ENCODE measurements at places on chromosomes 4 and X.

DNA sequence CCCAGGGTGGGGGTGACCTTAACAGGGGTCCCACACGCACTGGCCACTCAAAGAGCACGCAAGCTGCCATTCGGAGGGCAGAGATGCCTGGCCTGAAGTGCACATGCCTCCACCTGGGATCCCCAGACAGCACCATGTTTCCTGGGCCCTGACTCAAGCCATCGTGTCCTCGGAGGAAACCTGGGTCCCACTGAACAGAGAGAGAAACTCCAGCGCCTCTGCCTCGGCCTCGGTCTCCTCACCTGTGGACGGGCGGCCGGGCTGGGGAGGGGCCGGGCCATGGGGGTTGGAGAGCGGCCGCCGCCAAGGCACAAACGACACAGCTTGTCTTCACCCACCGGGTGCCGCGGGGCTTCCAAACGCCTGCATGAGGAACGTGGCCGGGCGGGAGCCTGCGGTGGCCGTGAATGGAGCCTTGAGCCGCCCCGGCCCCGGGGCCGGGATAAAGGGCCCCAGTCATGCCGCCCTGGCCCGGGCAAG, 30.0 kb upstream of the FGFR3 start:
- no peak for ATAC-seq

DNA sequence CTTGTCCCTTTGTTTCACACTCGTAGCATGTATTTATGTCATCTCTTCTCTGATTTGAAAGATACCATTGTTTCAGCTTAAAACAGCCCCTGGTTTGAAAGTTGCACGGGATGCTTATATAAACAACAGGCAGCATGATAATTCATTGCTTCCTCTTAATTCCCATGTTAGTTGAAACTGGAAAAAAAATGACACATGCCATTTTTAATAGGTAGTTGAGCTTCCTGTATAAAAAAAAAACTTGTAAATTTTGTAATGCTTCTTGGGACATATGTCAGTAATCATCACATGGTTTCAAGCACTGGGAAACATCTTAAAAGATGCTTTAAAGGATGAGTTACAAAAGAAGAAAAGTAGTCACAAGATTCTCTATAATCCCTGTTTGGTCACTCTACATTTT, 243.0 kb downstream of the PALLD start:
- ATAC-seq = no peak

- ATAC-seq = no peak
Observed at GRCh38 chrX:136162827-136163570, 15.7 kb downstream of the FHL1 start.

DNA sequence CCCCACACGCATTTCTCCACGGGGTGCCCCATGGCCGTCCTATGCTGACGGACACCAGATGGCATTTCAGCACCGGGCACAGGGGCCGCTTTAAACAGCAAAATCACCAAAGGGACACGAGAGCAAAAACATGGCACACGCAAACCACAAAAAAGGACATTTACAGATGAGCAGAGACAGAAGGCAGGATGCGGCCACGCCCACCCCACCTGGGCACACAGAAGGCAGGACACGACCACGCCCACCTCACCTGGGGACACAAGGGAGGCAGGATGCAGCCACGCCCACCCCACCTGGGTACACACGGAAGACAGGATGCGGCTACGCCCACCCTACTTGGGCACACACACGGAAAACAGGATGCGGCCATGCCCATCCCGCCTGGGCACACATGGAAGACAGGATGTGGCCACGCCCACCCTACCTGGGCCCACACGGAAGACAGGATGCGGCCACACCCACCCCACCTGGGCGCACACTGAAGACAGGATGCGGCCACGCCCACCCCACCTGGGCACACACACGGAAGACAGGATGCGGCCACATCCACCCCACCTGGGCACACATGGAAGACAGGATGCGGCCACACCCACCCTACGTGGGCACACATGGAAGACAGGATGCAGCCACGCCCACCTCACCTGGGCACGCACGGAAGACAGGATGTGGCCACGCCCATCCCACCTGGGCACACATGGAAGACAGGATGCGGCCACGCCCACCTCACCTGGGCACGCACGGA, 69.1 kb downstream of the FAM53A start:
- no peak for ATAC-seq

DNA sequence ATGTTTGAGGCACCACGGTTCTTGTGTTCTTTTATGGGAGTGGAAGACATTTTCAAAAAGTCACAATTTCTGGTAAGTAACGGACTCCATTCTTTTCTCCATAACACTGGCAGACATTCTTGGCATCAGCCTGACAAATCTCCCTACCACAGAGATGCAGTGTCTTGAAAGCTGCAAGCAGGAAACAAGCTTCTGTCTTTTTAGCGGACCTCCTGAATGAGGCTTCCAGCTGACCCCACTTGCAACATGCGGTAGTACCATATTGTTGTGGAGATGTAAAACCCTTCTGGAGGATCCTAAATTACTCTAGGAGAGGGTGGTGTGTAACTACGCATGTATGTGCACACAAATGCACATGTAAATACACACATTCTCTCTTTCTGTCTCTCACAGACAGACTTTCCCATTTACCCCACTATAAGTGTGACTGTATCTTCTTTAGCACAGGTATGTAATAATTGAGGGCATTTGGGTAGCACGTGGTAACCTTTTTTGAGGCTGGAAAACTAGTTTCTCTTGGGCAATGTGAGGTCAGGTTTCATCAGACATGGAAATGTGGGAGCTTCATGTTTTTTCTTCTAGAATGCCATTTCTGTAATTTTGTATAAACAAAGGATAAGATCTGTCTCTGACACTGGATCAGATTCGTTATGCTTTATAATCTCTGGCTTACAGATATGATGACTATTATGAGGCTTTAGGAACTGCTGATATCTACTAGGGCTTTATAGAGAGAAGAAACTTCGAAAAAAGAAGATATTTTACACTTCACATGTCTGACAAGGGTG, 130.1 kb downstream of the MGST2 start:
- ATAC-seq = no peak

DNA sequence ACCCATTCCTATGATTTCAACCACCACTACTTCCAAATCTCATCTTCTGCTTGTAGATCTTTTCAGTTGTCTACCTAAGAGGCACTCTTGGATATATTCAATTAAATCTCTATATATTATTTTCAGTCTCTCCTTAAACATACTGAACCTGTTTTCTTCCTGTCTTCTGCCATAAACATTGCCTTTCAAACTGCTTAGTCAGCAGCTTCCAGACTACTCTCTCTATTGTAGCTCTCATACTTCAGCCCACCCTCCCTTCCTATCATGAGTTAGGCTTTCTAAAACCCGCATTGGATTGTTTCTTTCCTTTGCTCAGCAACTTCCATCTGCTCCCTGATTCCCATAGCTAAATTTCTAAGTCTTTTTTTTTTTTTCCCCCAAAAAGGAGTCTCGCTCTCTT, 4.5 kb downstream of the AP1AR start:
- no peak for ATAC-seq

- ATAC-seq = no peak
Observed at GRCh38 chr4:157219711-157220370, 687 bp upstream of the GRIA2 start.

DNA sequence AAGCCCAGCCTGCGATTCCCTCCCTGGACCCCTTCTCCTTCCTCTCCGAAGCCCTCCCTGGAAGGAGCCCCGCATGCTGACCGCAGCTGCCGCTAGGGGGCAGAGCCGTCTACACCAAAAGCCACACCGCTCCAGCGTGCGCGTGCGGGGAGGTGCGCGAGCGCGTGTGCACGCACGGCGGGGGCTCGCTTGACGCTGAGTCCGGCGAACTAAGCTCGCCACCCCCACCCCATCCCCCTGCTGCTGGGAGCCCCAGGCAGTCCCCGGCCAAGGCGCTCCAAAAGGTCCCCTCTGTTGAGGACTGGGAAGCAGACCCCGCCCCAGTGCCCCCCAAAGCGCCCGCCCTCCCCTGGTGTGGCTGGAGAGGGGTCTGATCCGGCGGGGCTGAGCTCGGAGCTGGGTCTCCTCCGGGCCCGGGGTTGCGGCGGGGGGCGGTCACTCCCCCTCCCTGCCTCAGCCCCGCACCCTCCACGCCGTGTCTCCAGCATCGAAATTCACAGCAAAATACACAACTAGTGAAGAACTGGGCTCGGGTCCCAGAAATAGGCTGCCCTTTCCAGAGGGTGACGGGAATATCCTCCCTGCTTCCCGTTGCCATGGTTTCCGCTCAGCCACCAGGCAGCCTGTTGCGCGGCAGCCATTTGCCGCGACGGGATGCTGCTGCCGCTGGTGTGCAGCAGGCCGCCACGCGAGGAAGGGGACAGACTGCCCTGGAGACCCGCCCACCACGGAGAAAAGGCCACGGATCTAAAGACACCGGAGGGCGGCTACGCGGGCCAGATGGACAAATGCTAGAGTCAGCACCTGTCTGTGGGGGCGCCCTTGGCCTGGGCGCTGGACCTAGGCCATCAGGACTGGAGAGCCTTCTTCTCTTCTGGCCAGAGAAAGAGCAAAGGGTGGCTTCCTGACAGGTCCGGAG, 11.2 kb upstream of the CCNQ start:
- ATAC-seq = peak; percentile 82

- no peak for ATAC-seq
Observed at GRCh38 chr4:137532869-137533236, 559 bp upstream of the PCDH18 start.

DNA sequence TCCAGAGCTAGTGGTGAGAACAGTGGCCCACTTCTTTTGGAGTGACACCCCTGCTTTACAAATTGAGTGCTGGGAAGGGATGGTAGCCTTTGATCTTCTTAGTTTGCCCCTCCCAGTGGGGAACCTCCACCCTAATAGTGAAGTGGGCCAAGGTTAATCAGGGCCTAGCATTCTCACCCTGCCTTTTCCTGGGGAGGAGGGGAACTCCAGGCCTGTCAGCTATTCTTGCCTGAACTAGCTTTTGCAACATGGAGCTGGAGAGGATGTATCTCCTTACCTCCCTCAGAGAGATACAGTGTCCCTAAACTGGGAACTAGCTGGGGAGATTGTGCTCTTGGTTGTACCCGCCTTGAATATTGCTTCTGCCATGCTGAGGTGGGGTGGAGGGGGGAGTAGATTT, 20.6 kb downstream of the PHKA1 start:
- ATAC-seq = no peak

DNA sequence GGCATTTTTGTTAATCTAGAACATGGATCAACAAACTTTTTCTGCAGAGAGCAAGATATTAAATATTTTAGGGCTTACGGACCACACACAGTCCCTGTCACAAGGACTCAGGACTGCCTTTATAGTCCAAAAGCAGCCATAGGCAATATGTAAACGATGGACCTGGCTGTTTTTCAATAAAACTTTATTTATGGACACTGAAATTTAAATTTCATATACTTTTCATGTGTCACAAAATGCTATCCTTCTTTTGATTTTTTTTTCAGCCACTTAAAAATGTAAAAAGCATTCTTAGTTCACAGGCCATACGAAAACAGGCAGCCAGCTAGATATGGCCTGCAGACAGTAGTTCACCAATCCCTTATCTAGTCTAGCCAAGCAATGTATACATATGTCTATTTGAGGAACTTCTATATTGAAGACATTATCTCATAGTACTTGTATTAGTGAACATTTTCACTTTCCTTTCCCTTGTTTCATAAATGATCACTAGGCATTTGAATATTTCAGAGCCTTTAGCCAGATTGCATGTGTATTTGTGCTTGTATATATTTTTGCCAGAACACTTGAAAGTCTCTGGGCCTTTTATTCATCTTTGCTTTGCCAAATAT, 350.9 kb downstream of the RPA4 start:
- ATAC-seq = no peak

DNA sequence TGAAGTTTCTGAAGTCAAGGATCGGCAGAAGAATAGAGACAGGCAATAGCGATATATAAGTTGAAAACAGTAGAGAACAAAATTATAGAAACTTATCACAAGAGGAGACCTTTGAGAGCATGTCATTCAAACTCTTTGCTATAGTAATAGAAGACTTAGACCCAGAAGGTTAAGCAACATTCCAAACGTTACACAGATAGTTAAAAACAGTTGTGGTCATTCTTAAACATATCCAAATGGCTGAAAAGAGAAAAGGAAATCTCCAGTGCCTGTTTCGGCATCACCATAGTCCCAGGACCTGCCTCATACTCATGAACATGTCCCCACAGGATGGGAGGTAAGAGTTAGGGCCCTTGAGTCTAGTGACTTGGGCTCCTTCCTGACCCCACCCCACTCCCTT, 258.1 kb upstream of the NOCT start:
- no peak for ATAC-seq

DNA sequence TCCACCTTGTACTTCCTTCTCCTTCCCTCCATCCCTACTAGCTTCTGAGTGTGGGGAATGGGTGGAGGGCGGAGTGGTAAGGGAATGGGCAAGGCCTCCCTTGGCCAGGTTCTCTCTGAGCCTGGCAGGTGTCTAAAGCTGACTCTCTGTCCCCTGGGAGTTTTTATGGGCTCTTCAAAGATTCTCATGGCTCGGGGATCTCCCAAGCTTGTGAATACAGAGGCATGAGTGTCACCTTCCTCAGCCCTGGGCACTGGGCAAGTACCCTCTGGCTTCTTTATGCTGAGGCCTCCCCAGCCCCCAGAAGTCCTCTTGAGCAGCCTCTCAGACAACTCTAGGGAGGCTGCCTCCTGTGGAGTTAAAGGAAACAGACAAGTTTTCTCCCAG, 32.5 kb upstream of the DDX3X start:
- no peak for ATAC-seq

GRCh38 chr4:169410839-169411770, 140.3 kb upstream of the SH3RF1 start:
- peak; percentile 94 for ATAC-seq

- ATAC-seq = no peak
Observed at GRCh38 chr4:109022961-109023360, 260.1 kb upstream of the ETNPPL start.

DNA sequence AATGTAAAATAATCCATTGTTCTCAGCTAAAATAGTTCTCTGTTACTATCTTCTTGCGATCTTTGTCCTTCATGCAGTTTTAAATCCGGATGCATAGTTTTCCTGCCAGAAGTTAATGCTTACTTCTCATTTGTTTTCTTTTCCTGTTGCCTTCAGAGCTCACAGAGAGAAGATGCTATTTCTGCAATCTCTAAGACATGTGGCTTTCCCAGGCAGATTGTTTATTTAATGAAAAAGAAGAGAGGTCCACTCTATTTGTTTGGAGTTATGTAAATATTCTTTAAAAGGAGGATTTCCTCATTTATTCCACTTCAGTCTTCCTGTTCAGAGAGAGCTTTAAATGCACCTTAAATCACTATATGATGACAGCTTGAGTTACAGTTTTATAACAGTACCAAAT, 39.3 kb upstream of the HPGD start:
- no peak for ATAC-seq

- no peak for ATAC-seq
Observed at GRCh38 chrX:97145934-97146333, 262.2 kb downstream of the RPA4 start.

DNA sequence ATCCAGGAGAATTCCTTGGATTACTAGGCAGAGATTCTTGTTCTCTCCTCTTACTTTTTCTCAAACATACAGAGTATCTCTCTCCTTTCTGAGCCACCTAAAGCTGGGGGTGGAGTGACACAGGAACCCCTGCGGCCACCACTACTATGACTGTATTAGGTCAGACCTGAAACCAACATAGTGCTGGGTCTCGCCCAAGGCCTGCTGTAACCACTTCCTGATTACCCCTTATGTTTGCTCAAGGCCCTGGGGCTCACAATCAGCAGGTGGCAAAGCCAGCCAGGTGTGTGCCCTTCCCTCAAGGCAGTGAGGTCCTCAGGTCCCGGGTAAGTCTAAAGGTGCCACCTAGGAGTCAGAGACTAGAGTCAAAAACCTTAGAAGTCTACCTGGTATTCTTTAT, 166.4 kb downstream of the PARM1 start:
- ATAC-seq = peak; percentile 98
